ENCODE measurements at places on chromosomes 7 and 10.

GRCh38 chr10:71393841-71394475 is 2.8 kb upstream of the CDH23 start:
- no peak for DNase-seq

GRCh38 chr7:40850017-40850416 is 715.2 kb downstream of the SUGCT start:
- no peak for DNase-seq

DNA sequence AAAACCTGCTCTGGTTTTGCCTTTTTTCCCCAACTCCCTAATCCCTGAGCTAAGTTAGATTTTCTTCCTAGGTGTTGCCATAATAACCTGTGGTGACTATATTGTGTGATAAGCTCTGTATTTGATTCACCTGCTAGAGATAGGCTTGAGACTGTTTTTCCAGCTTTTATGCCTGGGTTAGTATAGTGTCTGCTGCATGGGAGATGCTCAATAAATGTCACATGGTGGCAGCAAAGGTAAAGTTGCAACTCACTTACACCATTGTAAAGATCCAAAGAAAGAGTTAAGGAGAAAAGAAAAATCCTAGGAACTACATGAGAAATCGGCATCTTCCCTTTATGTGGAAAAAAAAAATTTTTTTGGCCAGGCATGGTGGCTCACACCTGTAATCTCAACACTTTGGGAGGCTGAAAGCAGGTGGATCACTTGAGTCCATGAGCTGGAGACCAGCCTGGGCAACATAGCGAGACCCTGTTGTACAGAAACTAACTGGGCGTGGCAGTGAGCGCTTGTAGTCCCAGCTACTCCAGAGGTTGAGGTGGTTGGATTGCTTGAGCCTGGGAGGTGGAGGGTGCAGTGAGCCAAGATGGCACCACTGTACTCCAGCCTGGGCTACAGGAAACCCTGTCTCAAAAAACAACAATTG is 3.7 kb downstream of the CCNJ start:
- no peak for DNase-seq

GRCh38 chr10:113479346-113480080 is 73.3 kb upstream of the HABP2 start:
- DNase-seq: no peak

- DNase-seq: no peak
These were observed 6.1 kb upstream of the COA1 start for GRCh38 chr7:43735403-43735801.

DNA sequence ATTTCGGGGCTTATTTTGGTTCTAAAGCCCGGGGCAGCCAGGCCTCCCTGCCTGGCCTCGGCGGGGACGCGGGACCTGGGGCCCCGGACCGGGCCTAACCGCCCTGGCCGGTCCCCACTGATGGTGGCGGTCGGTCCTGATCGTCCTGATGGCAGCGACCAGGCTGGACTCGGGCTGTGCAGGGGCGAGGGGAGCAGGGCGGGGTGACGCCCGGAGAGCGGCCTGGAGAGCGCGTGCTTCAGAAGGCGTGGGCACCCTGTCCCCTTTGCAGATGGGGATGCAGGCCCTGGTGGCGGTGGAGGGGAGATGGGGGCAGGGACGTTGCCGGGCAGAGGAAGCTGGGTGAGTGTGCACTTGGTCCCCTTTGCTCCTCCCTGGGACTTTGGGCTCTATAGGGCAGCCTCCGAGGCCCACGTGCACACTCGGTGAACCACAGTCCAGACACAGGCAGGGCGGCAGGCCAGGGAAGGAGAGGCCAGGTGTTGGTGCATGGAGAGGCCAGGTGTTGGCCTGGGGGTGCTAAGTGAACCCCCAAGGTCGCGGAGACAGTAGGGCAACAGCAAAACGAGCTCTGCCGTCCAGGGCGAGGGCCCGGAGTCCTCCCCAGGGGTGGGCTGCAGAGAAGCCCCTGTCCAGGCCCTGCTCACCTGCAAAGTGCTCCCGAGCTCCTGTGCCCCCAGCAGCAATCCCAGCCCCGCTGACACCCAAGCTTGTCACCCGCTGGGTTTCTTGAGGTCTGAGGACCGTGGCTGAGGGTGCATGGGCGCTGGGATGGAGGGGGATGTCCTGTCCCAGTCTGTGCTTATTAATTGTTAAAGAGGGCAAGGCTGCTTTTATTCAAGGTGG is 42.4 kb upstream of the FAM20C start:
- peak; percentile 5 for DNase-seq

DNA sequence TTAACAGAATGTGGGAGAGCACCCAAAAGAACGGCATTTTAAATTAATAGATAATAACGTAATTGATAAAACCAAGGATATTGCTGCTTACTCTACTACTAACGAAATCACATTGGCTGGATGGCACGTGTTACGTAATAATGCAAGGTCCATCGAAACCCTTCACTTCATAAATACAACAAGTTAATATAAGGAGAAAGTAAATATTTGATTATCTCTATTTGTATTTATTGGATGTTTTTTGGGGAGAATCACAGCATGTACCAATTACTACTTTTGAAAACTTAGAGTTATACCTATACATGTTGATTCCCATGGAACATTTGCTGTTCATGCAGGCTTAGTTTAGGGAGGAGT is 1.6 kb downstream of the PRKG1 start:
- no peak for DNase-seq

DNA sequence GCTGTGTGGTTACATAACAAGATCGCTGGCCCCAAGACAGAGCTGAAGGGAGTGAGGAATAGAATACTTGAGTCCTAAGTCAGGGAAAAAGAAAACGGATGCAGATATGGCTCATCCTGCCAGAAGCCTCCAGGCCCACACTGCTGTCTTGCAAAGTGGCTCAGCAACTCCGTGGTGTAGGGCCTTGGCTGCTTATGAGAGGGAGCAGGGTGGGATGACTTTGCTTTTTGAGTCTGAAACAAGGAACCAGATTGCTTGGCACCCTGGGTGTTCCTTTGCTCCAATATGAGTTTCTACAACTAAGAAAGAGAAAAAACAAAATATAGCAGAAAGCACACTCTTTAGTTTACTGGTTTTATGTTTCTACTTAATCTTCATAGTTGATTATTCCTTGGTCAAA is 193.8 kb upstream of the WDR11 start:
- DNase-seq: no peak

GRCh38 chr10:62669341-62669740 is 135.2 kb upstream of the ADO start:
- DNase-seq: no peak

DNA sequence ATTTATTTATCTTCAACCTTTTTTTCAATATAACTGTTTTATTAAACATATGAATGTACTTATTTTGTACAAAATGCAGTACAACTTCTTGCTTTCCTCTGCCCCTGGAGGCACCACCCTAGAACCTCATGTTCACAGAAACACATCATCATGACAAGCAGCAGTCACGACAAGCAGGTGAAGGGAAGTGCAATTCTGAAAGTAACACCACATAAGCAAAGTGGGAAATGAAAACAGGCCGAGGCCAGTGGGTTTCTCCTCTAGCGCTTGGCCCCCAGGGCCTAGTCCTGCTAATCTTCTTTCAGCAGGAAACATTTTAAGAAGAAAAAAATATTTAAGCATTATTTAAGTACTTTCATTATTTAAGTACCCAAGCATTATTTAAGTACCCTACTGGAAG is 598.1 kb downstream of the SH2D4B start:
- no peak for DNase-seq

GRCh38 chr7:101185258-101185839 is 5.3 kb upstream of the NAT16 start:
- DNase-seq: no peak

- DNase-seq: no peak
These were observed 22.6 kb upstream of the CNPY1 start for GRCh38 chr7:155568842-155569494.

DNA sequence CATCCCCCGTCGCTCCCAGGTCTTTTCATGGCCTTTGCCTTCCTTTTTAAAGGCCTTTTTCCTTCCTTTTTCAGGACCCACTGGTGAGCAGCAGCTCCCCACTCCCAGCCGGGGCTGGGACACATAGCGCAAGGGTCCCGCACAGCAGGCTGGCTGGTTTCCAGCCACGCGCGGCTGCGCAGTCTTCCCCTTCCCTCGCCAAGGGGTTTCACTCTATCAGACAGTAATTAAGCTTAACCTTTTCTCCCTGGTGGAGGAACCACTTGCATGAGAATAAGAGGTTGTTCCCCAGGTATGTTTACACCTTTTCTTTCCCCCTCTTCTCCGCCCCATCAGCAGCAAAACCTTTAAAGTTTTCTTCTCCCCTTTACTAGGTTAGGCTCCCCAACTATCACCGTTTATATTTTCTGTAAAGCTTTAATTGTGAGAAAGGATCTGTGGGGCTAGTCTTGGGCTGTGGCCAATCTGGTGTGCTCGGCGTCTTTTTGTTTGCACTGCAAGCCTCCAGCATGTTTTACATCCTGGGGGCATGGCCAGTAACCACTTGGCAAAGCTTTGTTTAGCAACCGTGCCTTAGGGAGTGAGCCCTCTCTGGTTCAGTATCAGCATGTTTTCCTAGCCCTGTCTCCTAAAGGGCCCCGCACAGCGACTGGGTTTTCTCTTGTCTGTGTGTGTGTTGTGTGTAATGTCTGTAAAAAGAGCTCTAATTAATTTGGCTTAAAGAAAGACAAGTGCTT is 219.6 kb downstream of the PHF14 start:
- no peak for DNase-seq

- DNase-seq: no peak
These were observed 1121.4 kb downstream of the XPNPEP1 start for GRCh38 chr10:108801775-108802517.

GRCh38 chr10:51198170-51198569 is 123.9 kb downstream of the PRKG1 start:
- DNase-seq: no peak

- no peak for DNase-seq
These were observed 31.2 kb downstream of the FOXK1 start for GRCh38 chr7:4713183-4713784.

DNA sequence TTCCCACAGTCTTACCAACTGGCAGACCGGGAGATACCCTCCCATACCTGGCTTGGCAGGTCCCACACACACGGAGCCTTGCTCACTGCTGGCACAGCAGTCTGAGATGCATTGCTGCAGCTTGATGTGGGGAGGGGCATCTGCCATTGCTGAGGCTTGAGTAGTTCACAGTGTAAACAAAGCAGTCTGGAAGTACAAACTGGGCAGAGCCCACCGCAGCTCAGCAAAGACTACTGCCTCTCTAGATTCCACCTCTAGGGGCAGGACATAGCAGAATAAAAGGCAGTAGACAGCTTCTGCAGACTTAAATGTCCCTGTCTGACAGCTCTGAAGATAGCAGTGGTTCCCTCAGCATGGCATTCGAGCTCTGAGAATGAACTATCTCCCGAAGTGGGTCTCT is 69.6 kb upstream of the RELN start:
- DNase-seq: no peak

DNA sequence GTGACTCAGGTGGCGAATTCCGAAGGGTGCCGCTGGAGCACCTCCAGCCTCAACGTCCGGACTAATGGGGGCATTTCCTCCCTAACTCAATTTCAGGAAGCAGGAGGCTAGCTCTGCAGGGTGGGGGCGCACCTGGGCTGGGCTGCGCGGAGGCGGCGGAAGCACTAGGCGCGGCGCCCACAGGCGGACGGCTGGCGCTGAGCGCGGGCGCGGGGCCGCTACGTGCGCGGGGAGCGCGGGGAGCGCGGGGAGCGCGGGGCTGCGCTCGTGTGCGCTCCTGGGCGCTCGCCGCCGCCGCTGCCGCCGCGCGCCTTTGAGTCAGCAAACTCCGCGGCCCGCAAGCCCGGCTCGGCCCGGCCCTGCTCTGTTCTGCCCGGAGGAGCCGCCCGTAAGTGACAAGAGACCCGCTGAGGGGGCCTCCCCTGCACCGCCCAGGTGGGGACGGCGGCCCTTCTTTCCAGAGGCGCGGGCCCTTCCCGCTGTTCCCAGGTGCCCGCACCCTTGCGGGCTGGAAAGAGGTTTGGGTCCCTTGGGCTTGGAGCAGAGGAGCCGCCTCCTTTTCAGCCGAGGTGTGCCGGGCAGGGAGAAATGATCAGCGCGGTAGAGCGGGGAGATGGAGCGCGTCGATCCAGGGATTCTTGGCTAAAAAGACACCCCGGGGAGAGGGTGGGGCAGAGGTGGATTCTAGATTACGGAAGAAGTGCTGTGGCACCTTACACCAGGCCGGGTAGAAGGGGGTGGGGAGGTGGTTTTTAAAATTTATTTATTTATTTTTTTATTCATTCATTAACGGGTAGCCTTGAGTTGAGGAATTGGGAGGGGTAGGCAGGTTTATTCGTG is at the start of gene SNX10:
SNX10 (plus strand) TSS at position 164 of the 840 bp plus-strand sequence. CDS start 54,581 bp downstream, outside the sequence.
- peak; percentile 60 for DNase-seq

DNA sequence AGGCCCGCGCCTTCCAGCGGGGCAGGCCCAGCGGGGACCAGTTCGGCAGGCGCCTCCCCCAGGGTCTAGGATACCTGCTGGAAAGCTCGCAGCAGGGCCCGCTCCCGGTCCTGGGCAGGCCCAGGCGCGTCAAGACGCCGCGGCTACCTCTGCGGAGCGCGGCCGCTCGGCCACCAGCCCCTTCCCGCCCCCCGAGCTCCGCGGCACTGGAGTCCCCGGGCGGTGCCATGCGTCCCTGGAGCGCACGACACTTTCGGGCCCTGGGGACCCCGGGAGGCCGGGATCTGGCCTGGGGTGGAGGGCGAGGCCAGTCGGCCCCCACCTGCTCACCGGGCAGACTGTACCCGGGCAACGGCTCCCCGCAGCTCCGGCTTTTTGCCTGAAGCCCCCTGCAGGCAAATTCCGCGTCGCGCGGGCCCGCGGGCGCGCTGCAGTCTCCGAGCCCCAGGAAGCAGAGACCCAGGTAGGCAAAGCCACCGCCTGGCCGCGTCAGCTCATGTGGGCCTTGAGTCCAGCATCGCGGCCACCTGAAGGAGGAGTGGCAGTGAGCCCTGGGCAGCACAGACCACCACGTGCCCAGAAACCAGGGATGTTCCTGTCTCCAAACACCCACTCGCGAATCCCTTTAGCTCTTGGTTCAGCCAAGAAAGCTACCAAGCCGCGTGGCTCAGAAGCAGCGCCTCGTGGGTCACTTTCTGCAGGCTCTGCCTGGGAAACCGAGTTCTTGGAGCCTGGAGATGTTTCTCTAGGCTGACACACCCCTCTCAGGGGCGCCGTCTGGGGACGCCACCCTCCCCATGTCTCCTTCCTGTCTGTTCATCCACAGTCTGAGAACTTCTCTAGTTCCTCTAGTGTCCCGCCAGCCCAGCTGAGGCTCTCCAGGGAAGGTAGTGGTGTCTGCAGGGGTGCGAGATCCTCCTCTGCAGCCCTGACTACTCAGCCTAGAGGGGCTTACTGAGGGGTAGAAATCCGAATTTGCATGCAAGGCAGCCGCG is 46.1 kb upstream of the APBB1IP start:
- DNase-seq: no peak

- no peak for DNase-seq
These were observed at the start of gene VSTM4 for GRCh38 chr10:49115015-49115795. VSTM4 (minus strand) TSS chr10:49115522; CDS start chr10:49115485, 37 bp downstream.

GRCh38 chr10:34187201-34187600 is 627.9 kb downstream of the PARD3 start:
- no peak for DNase-seq
